ENCODE measurements at places on chromosomes 6 and 20.

DNA sequence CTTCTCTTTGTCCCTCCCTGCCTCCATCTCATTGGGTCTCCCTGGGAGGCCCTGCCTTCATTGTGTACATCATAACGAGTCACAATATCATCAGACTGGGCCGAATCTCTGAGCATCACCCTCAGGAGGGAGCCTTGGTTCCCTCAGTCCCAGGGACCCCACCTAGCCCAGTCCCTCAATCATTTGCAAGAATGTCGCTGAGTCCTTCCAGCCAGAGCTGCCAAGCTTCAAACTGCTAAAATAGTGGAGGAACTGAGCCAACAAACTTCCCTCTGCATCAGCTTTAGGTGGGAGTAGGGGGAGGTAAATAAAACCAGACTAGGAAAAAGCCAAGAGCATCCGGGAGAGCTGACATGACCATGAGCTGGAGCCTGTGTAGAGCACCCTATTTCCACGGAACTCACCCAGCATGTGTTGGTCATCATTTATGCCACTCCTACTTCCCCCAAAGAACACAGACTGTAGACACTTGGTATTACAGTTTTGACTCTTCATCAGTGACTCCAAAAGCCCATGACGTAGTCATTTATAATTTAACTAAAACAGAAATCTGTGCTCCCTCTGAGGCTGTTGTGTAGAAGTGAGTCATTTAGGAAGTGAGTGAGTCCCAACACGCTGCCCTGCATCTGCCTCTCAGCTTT lies 28.8 kb upstream of the IL17A start:
- H3K4me3 ChIP-seq = no peak overlapping the region
- no peaks in the 10 kb centered on the region for H3K36me3 ChIP-seq
- no peak overlapping the region for H3K27ac ChIP-seq

GRCh38 chr6:39173270-39173669 lies 56.0 kb downstream of the KCNK5 start:
- no peaks in the 10 kb centered on the region for H3K27me3 ChIP-seq
- no peaks in the 10 kb centered on the region for H3K36me3 ChIP-seq
- no peak for DNase-seq
- H3K27ac ChIP-seq = no peak overlapping the region
- no peak overlapping the region for H3K4me3 ChIP-seq

DNA sequence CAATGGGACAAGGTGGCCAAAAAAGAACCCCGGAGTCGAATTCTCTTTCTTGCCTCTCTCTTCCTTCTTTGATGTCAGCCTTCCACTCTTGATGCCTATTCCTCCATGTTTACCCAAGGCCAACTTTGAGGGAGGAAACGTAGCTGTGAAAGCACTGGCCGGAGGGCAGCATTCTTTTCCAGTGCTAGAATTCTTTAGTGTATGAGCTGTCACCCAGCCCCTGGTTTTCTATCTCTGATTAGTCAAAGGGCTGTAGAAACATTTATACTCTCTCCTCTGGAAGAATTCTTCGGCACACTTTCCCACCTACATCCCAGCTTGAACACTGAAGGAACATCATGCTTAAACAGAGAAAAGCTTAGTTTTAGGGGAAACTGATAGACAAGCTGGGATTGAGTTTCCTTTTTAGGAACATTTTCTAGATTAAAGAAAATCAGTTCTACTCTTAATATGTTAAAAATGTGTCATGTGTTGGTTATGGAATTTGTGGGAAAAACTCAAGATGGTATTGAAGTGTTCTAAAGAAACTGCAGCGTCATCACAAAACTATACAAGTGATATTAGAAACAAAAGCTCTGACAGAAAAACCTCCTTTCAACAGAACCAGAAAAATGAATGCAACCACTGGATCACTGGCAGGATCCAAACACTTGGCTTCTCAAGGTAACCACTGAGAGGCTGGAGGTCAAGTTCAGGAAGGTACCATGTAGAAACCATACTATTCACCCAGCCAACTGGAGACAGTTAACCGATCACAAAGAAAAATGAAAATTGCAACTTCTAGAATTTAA lies 20.7 kb upstream of the UTRN start:
- no peak overlapping the region for H3K27ac ChIP-seq
- no peaks in the 10 kb centered on the region for H3K36me3 ChIP-seq
- H3K27me3 ChIP-seq = no peaks in the 10 kb centered on the region
- no peaks in the 10 kb centered on the region for H3K4me1 ChIP-seq

DNA sequence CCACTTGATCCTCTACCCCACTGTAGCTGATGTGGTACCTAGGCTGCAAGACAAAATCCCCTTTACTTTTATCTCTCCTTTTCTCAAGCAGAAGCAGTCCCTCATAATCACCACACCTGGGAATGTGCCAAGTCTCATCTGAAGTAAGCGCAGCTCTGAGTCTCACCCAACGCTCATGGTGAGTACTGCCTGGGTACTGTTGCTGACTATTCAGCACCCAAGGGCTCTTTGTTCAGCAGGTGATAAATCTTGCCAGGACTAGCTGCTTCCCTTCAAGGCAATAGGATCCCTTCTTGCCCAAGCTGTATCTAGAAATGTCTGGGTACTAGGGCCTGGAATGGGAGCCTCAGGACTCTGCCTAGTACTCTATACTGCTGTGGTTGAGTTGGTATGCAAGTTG lies 70.9 kb downstream of the GCLC start:
- no peaks in the 10 kb centered on the region for H3K4me1 ChIP-seq
- no peak for DNase-seq
- H3K36me3 ChIP-seq = no peaks in the 10 kb centered on the region
- H3K4me3 ChIP-seq = no peak overlapping the region

- no peaks in the 10 kb centered on the region for H3K27me3 ChIP-seq
- H3K36me3 ChIP-seq = no peaks in the 10 kb centered on the region
- H3K27ac ChIP-seq = no peak overlapping the region
- no peak for DNase-seq
- H3K4me1 ChIP-seq = no peaks in the 10 kb centered on the region
These were observed 43.2 kb downstream of the PPP1R3G start for GRCh38 chr6:5128351-5128750.

- no peak for DNase-seq
- H3K4me1 ChIP-seq = no peaks in the 10 kb centered on the region
- no peaks in the 10 kb centered on the region for H3K27me3 ChIP-seq
- no peaks in the 10 kb centered on the region for H3K36me3 ChIP-seq
- no peak overlapping the region for H3K4me3 ChIP-seq
- H3K27ac ChIP-seq = no peak overlapping the region
These were observed 186.1 kb downstream of the TASP1 start for GRCh38 chr20:13452470-13453124.

DNA sequence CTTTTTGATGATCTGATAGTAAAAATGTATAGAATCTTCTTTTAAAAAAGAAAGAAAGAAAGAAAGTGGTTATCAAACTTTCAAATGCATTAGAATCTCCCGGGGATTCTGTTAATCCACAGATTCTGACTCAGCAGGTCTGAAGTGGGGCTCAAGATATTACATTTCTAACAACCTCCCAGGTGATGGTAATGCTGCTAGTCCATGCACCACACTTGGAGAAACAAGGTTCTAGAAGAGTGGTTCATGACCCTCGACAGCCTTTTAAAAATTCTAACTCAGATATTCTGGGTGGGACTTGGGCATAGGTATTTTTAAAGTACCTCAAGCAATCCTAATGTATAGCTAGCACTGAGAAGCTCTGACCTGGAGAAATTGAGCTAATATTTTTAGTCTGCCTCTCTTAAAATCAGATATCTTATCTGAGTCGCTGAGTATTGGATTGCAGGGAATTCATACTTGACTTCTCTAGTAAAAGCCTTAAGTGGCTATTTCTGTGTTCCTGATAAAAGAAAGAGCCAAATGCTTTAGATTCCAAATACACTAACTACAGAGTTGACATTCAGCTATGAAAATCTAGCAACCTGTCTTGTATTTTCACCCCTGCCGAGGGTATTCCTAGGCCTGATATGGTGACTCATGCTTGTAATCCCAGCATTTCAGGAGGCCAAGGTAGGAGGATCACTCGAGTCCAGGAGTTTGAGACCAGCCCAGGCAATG lies 252.4 kb downstream of the PHACTR1 start:
- no peaks in the 10 kb centered on the region for H3K36me3 ChIP-seq
- DNase-seq = no peak
- H3K27ac ChIP-seq = no peak overlapping the region
- H3K27me3 ChIP-seq = no peaks in the 10 kb centered on the region
- H3K4me1 ChIP-seq = no peaks in the 10 kb centered on the region

- no peak overlapping the region for H3K27ac ChIP-seq
- no peaks in the 10 kb centered on the region for H3K4me1 ChIP-seq
- H3K4me3 ChIP-seq = no peak overlapping the region
- no peak for DNase-seq
These were observed 4.4 kb upstream of the CST3 start for GRCh38 chr20:23641936-23642751.

- H3K27me3 ChIP-seq = no peaks in the 10 kb centered on the region
- no peaks in the 10 kb centered on the region for H3K4me1 ChIP-seq
- H3K36me3 ChIP-seq = no peaks in the 10 kb centered on the region
- no peak overlapping the region for H3K27ac ChIP-seq
- H3K4me3 ChIP-seq = no peak overlapping the region
- DNase-seq = no peak
These were observed 108.6 kb downstream of the ESR1 start for GRCh38 chr6:151916075-151916474.

- no peaks in the 10 kb centered on the region for H3K36me3 ChIP-seq
- DNase-seq = no peak
- H3K27me3 ChIP-seq = no peaks in the 10 kb centered on the region
- peaks cover 46% of the 10 kb centered on the region for H3K4me1 ChIP-seq
- H3K27ac ChIP-seq = no peak overlapping the region
These were observed 48.7 kb upstream of the TAB2 start for GRCh38 chr6:149268768-149269167.

- DNase-seq = no peak
- no peak overlapping the region for H3K4me3 ChIP-seq
- H3K4me1 ChIP-seq = no peaks in the 10 kb centered on the region
- H3K27me3 ChIP-seq = no peaks in the 10 kb centered on the region
These were observed 29.0 kb downstream of the SLC24A3 start for GRCh38 chr20:19241440-19241839.

GRCh38 chr20:64146301-64146935 lies 17.8 kb upstream of the MYT1 start:
- H3K27ac ChIP-seq = no peak overlapping the region
- H3K4me3 ChIP-seq = no peak overlapping the region
- no peaks in the 10 kb centered on the region for H3K4me1 ChIP-seq
- no peaks in the 10 kb centered on the region for H3K36me3 ChIP-seq

- no peaks in the 10 kb centered on the region for H3K4me1 ChIP-seq
- DNase-seq = no peak
- no peak overlapping the region for H3K4me3 ChIP-seq
- no peaks in the 10 kb centered on the region for H3K27me3 ChIP-seq
These were observed 65.3 kb downstream of the GRIK2 start for GRCh38 chr6:101458826-101459225.

- H3K4me3 ChIP-seq = no peak overlapping the region
- no peak overlapping the region for H3K27ac ChIP-seq
- no peaks in the 10 kb centered on the region for H3K27me3 ChIP-seq
- H3K4me1 ChIP-seq = no peaks in the 10 kb centered on the region
- no peak for DNase-seq
These were observed 40.7 kb downstream of the TGM3 start for GRCh38 chr20:2336471-2336870.

- no peak overlapping the region for H3K4me3 ChIP-seq
- H3K4me1 ChIP-seq = peaks cover 6% of the 10 kb centered on the region
- H3K36me3 ChIP-seq = no peaks in the 10 kb centered on the region
- no peak overlapping the region for H3K27ac ChIP-seq
These were observed 58.0 kb downstream of the SYTL3 start for GRCh38 chr6:158707821-158708195.

GRCh38 chr6:119426619-119427018 lies 77.1 kb upstream of the MAN1A1 start:
- no peak overlapping the region for H3K27ac ChIP-seq
- no peaks in the 10 kb centered on the region for H3K4me1 ChIP-seq
- H3K27me3 ChIP-seq = no peaks in the 10 kb centered on the region
- DNase-seq = no peak
- H3K4me3 ChIP-seq = no peak overlapping the region
- no peaks in the 10 kb centered on the region for H3K36me3 ChIP-seq

GRCh38 chr6:87881342-87881895 lies 166.2 kb upstream of the SPACA1 start:
- H3K27me3 ChIP-seq = peaks cover 5% of the 10 kb centered on the region
- H3K4me3 ChIP-seq = no peak overlapping the region
- no peak overlapping the region for H3K27ac ChIP-seq
- no peaks in the 10 kb centered on the region for H3K36me3 ChIP-seq

GRCh38 chr6:155187994-155188706 lies 75.7 kb upstream of the CLDN20 start:
- H3K36me3 ChIP-seq = no peaks in the 10 kb centered on the region
- H3K27ac ChIP-seq = no peak overlapping the region
- H3K4me1 ChIP-seq = peaks cover 10% of the 10 kb centered on the region

DNA sequence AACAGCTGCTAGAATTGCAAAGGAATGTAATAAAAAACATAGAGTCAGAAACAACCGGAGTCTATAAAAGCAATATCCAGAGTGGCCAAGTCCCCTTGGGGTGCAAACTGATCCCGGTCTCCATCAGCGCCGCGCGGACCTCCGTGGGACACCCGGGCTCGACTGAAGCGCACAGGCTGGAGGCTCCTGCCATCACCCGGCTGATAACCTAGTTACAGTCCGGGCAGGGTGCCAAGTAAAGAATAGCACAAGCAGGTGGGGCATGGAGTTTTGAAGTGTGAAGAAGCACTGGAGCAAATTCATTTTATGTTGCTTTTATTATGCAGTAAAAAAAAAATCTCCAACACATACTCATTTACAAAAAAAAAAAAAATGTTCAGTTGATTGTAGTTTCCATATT lies 205.1 kb upstream of the GMDS start:
- no peaks in the 10 kb centered on the region for H3K27me3 ChIP-seq
- no peaks in the 10 kb centered on the region for H3K4me1 ChIP-seq
- H3K36me3 ChIP-seq = no peaks in the 10 kb centered on the region
- DNase-seq = no peak
- no peak overlapping the region for H3K4me3 ChIP-seq
- H3K27ac ChIP-seq = no peak overlapping the region

DNA sequence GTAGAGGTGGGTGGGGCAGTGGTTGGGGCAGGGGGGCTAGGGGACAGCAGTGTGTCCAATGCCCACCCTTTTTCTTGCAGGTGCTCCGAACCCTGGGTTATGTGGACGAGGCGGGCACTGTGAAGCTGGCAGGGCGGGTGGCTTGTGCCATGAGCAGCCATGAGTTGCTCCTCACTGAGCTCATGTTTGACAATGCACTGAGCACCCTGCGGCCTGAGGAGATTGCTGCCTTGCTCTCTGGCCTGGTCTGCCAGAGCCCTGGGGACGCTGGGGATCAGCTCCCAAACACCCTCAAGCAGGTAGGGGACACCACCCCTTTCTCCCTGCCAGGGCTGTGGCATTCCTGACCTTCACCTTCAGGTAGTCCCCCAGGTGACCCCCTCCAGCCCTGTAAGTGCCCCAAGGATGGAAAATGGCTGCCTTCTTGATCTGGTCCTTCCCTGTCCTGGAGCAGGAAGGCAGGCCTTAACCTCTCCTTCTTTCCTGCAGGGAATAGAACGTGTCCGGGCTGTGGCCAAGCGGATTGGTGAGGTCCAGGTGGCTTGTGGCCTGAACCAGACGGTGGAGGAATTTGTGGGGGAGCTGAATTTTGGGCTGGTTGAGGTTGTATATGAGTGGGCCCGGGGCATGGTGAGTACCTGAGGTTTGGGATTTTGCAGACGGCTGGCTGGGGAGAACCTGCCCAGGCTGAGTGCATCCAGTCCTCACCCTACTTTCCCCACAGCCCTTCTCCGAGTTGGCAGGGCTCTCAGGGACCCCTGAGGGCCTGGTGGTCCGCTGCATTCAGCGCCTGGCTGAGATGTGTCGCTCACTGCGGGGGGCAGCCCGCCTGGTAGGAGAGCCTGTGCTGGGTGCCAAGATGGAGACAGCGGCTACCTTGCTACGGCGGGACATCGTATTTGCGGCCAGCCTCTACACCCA lies 2.9 kb downstream of the DXO start:
- H3K4me1 ChIP-seq = peaks cover 30% of the 10 kb centered on the region
- peak overlapping the region; percentile 100 for H3K27ac ChIP-seq
- no peaks in the 10 kb centered on the region for H3K27me3 ChIP-seq
- H3K36me3 ChIP-seq = peaks cover 49% of the 10 kb centered on the region
- H3K4me3 ChIP-seq = no peak overlapping the region
- DNase-seq = no peak

Data from CD8-positive, alpha-beta memory T cell (primary cell).